ENCODE measurements at places on chromosomes 5 and 9. TPM values are rescaled to one million over a fixed set of nuclear protein-coding genes. Genes with fewer than 3 reads are reported as not detected.

The SOWAHA gene
- total RNA-seq, result not detected

The OR5C1 gene
- not detected for total RNA-seq

The PRSS3 gene
- total RNA-seq, result not detected

The PCDHGA5 gene
- 0.16 TPM for total RNA-seq

The FCN2 gene
- not detected for total RNA-seq

The CDHR2 gene
- 0.34 TPM for total RNA-seq

The ECSCR gene
- total RNA-seq, result not detected

The TRIO gene
- 336 TPM for total RNA-seq

The C9orf152 gene
- total RNA-seq, result not detected

The ST8SIA4 gene
- not detected for total RNA-seq

The NTMT1 gene
- 41.1 TPM for total RNA-seq

The NUTM2F gene
- not detected for total RNA-seq

The FGF18 gene
- total RNA-seq, result 6.0 TPM

The PCDHB13 gene
- total RNA-seq, result 2.4 TPM

The FYB1 gene
- not detected for total RNA-seq

The SLIT3 gene
- 40.2 TPM for total RNA-seq

The ZBED3 gene
- 18.0 TPM for total RNA-seq

The CCNO gene
- total RNA-seq, result 0.34 TPM

The IER5L gene
- total RNA-seq, result 60.8 TPM

The NAIP gene
- 11.3 TPM for total RNA-seq

The OR1Q1 gene
- not detected for total RNA-seq

The THG1L gene
- 15.6 TPM for total RNA-seq

The RIC1 gene
- 54.7 TPM for total RNA-seq

The C9 gene
- not detected for total RNA-seq

The TCOF1 gene
- 28.6 TPM for total RNA-seq

The TTLL11 gene
- total RNA-seq, result 7.9 TPM

The SLC6A19 gene
- not detected for total RNA-seq

The SKP1 gene
- total RNA-seq, result 320 TPM

The GABRB2 gene
- not detected for total RNA-seq

The CD14 gene
- not detected for total RNA-seq

The FGD3 gene
- not detected for total RNA-seq

The ROPN1L gene
- not detected for total RNA-seq

The DMRT3 gene
- total RNA-seq, result not detected

The SPINK6 gene
- not detected for total RNA-seq

The UGT3A2 gene
- not detected for total RNA-seq

The C9orf50 gene
- not detected for total RNA-seq

The TTC39B gene
- 25.5 TPM for total RNA-seq

The ABCA1 gene
- 51.1 TPM for total RNA-seq

The FASTKD3 gene
- 5.8 TPM for total RNA-seq

The ERGIC1 gene
- 174 TPM for total RNA-seq

Measured in osteocyte (in vitro differentiated cells).